Omental fat pad (tissue), 4 donors: ENCODE measurements at places on chromosomes 3 and 15. TPM values are rescaled to one million over a fixed set of nuclear protein-coding genes. Genes with fewer than 3 reads are reported as not detected.

- DNase-seq, result no peak
Measured at GRCh38 chr3:9669720-9670432, 20.6 kb downstream of the MTMR14 start.

GRCh38 chr3:172065967-172066762 lies 26.8 kb downstream of the FNDC3B start:
- DNase-seq, result no peak

DNA sequence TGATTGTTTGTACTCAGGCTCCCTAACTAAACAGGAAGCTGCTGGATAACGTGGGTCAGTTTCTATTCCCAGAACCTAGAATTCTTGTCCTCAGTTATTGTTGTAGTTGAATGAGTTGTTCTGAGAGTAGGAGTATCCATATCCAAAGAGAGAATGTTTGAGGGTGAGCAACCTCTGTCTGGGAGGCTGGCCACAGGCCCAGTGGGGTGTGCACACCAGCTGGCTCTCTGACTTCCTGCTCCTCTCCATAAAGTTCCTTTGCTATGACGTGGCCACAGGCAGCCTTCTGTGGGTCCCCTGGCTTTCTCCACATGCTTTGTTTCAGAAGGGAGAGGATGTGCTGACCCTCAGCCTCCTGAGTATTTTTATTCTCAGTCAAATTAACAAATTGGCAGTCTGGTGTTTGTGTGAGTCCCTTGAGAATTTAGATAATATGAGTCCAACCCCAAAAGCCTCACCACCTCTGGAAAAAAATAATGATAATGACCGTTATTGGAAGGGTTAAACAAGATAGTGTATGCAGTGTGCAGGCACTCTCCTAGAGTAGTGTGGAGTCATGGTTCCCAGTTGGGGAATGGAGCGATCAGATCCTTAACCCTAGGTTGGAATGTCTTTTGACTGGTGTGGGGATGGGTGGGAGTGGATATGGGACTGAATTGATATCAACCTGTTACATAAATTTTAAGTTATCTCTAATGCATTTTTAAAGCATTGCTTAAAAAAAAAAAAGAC lies 47.6 kb upstream of the MED12L start:
- no peak for DNase-seq

DNA sequence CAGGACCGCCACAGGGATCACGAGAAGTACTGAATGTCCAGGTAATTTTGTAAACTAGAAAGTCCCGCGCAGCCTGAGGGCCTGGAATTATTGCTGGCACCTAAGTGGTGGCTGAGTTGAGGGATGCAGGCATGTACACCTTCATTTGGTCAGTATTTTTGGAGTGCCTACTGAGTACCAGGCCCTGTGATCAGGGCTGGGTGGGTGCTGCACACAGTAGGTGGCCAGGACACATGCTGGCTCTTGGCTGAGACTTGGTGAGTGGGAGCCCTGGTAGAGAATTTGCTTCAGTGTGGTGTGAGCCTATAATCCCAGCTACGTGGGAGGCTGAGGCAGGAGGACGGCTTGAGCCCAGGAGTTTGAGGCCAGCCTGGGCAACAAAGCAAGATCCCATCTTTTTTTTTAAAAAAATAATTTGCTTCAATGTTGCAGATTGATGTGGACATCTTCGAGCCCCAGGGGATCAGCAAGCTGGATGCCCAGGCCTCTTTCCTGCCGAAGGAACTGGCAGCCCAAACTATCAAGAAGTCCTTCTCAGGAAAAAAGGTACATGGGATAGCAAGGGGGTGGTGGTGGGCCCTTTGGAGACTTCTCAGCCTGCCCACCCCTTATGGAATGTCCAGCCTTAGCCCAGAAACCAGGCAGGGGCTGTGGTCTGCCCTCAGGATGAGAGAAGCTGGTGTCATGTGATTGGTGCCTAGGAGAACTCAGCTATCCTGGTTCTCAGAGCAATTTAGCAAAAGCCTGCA lies 2.6 kb downstream of the ITIH1 start:
- no peak for DNase-seq

DNA sequence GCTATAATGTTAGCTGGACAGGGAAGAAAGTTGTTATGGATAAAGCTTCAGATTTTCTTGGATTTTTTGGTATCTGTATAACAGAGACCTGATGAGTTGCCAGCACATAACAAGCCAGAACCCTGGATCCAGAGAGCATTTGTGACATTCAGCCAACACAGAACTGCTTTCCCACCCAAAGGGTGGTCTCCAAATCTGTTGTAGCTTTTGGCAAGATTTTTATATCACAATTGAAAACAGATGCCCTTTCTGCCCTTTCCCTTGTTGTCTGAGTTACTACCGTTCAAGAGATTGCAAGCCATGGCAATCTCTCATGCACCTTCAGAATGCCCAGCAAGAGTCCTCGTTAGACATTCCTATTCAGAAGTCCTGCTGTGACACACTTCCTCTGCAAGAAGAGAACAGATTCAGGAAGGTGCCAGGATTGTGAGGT lies 107.6 kb upstream of the FGF7 start:
- no peak for DNase-seq

- DNase-seq, result no peak
Measured at GRCh38 chr15:89761009-89761831, 10.2 kb upstream of the MESP1 start.

VPS13C gene
- 74.1 TPM for total RNA-seq

GRCh38 chr3:30203301-30203700 lies 403.1 kb upstream of the TGFBR2 start:
- DNase-seq, result no peak

GRCh38 chr15:85414495-85414894 lies 34.1 kb downstream of the AKAP13 start:
- no peak for DNase-seq

DNA sequence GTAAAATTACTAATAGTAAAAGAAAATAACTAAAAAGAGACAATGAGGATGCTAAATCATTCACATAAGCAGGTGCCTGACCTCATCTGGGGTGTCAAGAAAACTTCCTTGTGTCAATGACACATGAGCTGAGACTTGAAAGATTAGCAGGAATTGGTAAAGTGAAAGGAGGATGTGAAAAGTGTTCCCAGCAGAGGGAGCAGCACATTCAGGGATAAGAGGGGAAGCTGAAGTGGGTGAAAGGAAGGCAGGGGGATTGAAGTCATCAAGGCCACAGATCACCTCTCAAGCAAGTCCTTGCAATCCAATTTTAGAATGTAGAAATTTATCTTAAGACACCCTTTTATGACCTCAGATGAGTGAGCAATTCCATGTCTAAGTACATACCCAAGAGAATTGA lies 60.2 kb upstream of the ACP3 start:
- DNase-seq, result no peak

- no peak for DNase-seq
Measured at GRCh38 chr15:59380902-59381610, 8.4 kb upstream of the MYO1E start.

- DNase-seq, result no peak
Measured at GRCh38 chr3:42728668-42729364, 26.2 kb upstream of the HHATL start.

GRCh38 chr15:24823473-24823872 lies 131.3 kb upstream of the SNRPN start:
- no peak for DNase-seq

DNA sequence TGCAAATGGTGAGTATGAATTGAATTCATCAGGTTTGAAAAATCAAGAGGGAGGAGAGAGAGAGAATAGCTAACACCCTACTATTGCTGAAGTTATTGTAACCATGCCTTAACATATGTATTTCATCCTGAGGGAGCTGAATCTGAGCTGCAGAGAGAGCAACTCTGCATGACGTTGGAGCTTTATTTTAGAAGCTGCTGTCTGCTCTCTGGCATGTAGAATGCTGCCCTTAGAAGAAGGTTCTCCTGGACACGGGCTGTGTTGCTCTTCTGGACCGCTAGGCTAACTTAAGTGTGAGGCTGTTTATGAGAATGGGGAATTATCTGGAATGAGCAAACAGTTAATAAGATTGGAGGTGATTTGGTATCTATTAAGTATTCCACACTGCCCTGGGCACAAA lies 814.6 kb downstream of the AGBL1 start:
- no peak for DNase-seq

GRCh38 chr15:85062560-85062959 lies 80.9 kb downstream of the PDE8A start:
- DNase-seq, result no peak

DNA sequence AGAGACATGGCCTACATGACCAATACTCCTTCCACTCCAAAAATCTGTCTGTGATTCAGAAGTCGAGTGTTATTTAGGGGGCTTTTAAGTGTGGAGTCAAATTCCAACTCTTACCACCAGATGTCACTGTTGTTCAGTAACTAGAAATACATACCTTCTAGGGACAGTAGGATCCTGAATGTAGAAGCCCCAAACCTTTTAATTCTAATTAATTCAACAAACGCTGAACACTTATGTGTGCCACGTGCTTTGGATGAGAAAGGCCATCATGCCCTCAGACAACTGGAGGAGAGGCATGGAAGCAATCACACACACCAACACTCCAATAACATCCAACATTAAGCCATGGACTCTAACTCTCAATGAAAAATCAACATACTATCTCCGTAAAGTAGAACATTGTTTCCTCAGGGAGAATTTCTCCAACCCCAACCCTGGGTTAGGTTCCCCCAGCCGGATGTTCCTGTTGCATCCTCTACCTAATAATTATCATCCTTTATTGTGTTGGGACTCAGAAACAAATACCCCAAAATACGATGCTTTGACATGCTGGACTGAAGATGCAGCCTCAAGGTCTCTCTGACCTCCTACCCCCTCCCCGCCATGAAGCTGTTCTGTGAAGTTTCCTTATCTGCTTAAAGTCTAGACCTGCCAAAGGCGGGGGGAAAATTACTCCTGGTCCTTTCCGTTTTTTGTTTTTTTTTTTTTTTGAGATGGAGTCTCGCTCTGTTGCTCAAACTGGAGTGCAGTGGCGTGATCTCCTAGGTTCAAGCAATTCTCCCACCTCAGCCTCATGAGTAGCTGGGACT lies 8.0 kb upstream of the CCDC13 start:
- DNase-seq, result no peak

GTF2A2 gene
- total RNA-seq, result 31.1 TPM

DNA sequence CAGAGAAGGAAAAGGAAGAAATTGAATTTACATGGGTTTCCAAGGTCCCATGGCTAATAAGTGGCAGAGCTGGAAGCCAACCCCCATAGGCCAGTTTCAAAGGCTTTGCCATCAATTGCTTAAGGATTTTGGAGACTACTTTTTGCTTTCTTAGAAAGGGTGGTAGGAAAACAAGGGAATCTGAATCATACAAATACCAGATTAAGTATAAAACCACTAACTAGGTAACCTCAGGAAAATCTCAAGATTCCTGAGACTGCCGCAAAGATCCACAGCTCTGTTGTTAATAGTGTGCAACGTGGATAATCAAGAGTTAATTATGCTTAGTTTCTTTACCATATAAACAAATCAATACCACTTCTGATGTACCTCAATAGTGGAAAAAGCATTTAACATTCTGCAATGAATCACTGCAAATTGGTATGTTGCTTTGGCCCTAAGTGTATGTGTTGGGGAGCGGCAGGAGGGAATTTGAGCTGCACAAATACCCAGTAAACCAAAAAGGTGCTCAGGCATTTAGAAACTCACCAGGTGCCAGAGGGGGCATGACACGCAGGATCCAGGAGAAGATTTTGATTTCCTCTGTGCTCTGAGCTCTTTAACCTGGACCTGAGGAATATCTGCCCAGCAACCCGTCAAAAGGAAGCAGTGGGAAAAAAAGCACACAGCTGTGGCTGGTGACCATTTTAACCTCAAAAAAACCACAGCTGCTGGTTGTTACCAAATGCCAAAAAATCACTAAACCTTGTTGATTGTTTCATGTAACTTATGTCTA lies 22.0 kb downstream of the AADAC start:
- DNase-seq, result no peak

GRCh38 chr3:153051427-153052095 lies 110.5 kb upstream of the RAP2B start:
- DNase-seq, result no peak

MKRN3 gene
- total RNA-seq, result not detected

TRIM42 gene
- not detected for total RNA-seq

DNA sequence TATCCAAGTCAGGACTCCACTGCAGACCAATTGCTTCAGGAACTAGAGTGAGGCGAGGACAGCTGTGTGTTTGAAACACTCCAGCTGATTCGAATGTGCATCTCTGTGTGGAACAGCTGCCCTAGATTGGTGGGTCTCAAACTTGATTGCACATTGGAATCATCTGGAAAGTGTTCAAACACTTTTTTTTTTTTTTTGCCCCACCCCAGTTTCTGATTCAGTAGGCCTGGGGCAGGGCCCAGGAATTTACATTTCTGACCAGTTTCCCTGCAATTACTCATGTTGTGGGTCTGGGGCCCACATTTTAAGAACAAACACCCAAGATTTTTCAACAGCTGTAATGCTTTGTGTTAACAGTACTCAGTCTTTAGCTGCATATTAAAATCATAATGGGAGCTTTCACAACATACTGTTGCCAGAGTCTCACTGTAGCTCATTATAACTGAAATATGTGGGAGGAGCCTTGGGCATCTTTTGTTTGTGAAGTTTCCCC lies 156.6 kb downstream of the NR1D2 start:
- no peak for DNase-seq

- no peak for DNase-seq
Measured at GRCh38 chr3:136817448-136817847, 1.5 kb upstream of the SLC35G2 start.

PLA2G4D gene
- total RNA-seq, result not detected

DNA sequence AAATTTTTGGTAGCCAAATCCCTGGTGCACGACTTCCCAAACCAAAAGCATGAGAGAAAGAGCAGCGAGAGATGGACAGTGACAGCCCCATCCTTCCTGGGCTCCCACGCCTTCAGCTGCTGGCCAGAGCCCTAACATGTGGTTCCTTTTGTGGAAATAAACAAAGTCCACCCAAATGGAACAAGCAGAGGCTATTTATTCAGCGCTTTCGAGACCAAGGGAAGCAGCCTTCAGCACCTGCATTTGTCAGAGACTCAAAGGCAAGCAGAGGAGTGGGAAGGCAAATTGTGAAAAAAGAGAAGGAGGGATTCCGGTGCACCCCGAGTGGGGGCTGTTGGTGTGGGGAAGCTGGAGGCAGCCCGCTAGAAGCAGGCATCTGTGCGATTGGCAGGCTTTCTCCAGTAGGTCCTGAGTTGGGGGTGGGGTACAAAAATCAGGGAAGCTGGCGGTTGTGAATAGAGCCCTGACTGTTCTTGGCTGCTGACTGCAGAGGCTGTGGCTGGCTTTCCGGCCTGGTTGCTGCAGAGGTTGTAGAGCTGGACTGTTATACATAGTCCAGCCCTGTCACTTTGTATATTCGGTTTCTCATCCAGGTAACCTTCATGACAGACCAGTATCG lies 427.2 kb downstream of the OCA2 start:
- DNase-seq, result no peak

GALNT15 gene
- 211 TPM for total RNA-seq

ZNF774 gene
- total RNA-seq, result 0.75 TPM

C3orf22 gene
- not detected for total RNA-seq
